ENCODE measurements at places on chromosomes 11 and 22.

GRCh38 chr11:96082936-96083335, 159.0 kb upstream of the MTMR2 start:
- no peak for DNase-seq

GRCh38 chr11:79212741-79213190, 228.1 kb downstream of the TENM4 start:
- peak; percentile 81 for DNase-seq

DNA sequence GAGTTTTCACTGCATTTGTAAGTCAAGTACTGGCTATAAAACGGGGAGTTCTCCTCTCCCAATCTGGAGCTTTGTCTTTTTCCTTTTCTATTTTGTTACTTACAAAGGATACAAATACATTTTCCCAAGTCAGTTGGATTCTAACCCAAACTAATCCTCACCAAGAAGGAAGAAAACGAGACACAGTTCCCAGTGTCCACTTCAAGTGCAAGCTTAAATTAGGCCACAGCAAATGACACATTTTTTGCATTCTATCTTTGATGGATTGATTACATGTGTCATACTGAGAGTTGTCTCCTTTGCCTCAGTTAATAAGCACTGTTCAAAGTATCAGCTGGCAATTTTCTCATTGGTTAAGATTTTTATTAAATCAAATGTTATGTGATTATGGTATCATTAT, 296.7 kb upstream of the ANO5 start:
- DNase-seq: no peak

DNA sequence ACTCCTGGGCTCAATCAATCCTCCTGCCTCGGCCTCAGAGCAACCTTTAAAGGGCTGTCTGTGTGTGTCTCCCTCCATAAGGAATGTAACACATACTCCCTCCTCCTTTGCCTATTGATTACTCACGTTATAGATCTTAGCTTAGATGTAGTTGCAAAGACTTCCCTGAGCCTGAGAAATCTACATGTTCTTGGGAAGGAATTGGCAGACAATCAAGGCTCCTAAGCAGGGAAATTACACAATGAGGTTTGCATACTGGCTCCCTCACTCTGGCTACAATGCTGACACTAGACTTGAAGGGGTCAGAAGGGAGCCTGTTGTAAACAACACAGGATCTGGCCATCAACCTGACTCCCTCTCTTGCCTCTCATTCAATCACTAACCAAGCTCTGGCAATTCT, 5.2 kb upstream of the OLFML1 start:
- DNase-seq: no peak

Data from RCC 7860 (cell line).